ENCODE measurements at places on chromosomes 2 and 18.

DNA sequence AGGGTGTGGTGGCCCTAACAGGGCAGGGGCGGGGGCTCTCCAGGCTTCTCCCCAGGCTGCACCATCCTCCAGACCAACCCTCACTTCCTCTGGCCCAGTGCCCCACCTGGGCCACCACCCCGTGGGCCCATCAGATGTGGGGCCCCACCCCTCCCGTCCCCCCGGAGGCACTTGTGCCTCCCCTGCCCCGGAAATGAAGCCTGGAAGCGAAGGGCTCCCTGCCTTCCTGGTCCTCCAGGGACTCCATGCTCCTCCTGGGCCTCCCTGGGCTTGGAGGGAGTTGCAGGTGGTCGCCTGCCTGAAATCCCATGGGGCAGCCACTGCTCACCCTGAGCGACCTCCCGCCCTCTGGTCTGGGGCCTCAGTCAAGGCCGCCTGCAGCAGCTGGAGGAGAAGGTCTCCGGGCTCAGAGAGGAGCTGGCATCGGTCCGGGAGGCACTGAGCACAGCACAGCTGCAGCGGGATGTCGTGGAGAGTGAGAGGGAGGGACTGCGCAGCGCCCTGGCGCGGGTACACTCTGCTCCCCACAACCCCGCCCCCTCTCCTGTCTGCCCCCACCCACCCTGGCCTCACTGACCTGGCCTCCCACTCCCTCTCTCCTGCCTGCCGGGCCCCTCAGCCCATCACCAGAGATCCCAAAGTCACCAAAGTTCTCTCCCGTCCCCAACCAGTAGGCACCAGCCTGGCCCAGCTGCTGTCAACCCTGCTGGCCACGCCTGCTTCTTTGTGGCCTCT lies 28.0 kb downstream of the CROCC2 start:
- no peak for DNase-seq

DNA sequence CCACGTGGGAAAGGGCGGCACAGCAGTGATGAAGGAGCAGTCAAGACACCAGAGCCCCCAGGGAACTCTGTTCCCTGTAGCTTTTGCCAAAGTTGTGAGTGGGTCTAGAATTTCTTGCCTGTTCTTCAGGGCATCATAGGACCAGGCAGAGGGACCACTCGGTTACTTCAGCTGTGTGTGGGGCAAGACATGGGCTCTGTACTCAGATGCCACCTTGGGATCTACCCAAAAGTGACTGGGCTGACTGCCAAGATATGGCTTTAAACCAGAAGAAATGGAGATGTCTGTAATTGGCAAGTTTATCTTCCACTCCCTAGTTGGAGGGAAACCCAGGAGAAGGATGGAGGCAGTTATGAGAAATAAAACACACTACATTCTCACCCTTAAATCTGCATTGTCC lies 29.6 kb downstream of the KCNF1 start:
- no peak for DNase-seq

GRCh38 chr2:240162531-240162930 lies 22.1 kb upstream of the OTOS start:
- no peak for DNase-seq

DNA sequence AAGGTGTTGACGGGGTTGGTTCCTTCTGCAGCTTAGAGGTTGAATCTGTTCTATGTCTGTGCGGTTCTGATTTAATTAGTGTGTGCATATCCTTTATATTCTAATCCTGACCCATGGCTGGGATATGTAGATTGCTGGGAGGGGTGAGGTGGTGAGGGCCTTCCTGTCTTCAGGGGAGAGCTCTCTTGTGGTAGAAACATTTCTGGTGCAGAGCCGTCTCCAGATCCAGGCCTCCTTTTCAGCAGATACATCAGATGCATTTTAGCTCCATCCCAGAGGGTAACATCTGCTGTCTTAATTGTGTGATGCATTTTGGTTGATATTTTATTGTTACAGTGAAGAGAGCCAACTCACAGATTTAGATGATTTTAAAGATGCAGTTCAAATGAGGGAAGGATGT lies 227.8 kb downstream of the AGAP1 start:
- no peak for DNase-seq

GRCh38 chr2:80298954-80299353 lies 5.6 kb downstream of the LRRTM1 start:
- DNase-seq, result no peak

DNA sequence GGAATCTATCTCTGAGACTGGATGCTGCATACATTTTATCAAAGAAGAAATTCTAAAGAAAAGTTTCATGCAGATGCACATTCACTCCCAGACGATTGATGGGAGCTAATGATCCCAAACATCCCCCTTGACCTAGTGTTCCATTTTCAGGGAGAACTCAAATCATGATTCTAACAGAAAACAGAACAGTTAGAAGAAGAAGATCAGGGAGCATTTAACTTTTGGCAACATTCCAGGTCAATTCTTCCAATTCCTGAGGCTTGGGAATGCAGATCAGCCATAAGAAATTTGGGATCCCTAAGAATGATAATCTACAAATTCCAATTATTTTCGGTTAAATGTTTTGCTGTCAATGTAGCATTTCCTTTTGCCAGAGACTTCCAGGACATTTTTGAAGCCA lies 96.6 kb downstream of the CPO start:
- no peak for DNase-seq

- DNase-seq, result no peak
Measured at GRCh38 chr2:70084973-70085710, 2.1 kb upstream of the PCBP1 start.

DNA sequence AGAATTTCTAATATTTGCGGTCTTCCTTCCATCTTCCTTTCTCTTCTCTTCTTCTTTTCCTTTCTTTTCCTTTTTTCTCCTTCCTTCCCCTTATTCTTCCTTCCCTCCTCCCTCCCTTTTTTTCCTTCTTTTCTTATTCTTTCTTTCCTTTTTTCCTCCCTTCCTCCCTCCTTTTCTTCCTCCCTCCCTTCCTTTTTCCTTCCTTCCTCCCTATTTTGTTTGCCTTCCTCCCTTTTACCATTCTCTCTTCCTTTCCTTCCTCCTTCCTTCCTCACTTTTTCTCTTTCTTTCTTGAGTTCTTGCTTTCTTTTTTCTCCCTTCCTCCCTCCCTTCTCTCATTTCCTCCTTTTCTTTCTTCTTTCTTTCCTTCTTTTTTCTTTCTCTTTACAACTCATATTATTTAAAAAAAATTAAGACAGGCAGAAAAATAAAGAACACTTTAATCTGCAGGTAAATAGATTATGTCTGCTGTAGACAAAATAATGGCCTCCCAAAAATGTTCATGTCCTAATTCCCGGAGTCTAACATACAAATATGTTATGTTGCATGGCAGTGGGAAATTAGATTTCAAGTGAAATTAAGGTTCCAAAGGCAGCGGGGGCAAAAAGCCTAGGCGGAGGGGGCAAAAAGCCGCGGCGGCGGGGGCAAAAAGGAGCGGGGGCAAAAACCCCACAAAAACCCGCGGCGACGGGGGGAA lies 152.4 kb downstream of the ANKRD30BL start:
- no peak for DNase-seq

GRCh38 chr2:126614524-126615227 lies 41.3 kb upstream of the GYPC start:
- DNase-seq, result no peak

- DNase-seq, result no peak
Measured at GRCh38 chr2:16090650-16091575, 150.6 kb downstream of the MYCN start.

GRCh38 chr2:168530982-168531622 lies 75.0 kb downstream of the CERS6 start:
- DNase-seq, result no peak

GRCh38 chr2:168458139-168458538 lies 2.1 kb downstream of the CERS6 start:
- DNase-seq, result no peak

- no peak for DNase-seq
Measured at GRCh38 chr2:74959106-74959751, 786 bp downstream of the POLE4 start.

GRCh38 chr2:54572636-54573536 lies 116.8 kb downstream of the SPTBN1 start:
- DNase-seq, result no peak

GRCh38 chr2:457792-458424 lies 170.0 kb upstream of the ALKAL2 start:
- DNase-seq, result no peak

All from cortex of kidney (tissue), 1 donor.